ENCODE measurements at places on chromosomes 3 and 15. TPM values are rescaled to one million over a fixed set of nuclear protein-coding genes. Genes with fewer than 3 reads are reported as not detected.

CELF6 gene
- total RNA-seq: 1.2 TPM

GALNT15 gene
- 133 TPM for total RNA-seq

GLDN gene
- 4.8 TPM for total RNA-seq

GRCh38 chr15:54681584-54681983 lies 515.2 kb downstream of the RSL24D1 start:
- DNase-seq: no peak

GRCh38 chr3:169062501-169062900 lies 601.0 kb downstream of the MECOM start:
- no peak for DNase-seq

DNA sequence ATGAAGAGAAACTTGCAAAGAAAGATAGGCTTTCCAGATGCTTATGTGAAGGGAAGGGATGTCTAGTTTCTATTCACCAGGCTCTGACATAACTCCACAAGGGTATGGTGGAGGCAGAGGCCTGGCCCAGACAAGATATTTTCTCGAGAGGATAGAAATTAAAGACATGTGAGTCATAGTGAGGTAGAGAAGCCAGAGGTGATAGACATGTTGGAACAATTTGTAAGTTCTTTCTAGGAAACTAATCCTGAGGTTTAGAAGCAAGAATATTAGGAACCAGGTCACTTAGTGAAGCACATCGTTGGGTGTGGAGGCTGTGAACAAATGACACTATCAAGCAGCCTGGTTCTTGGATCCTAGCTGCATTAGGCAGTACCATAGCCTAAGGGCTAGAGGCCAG lies 176.9 kb downstream of the BBX start:
- no peak for DNase-seq

- DNase-seq: no peak
Observed at GRCh38 chr3:151971814-151972579, 98.6 kb downstream of the SUCNR1 start.

GRCh38 chr3:106376016-106376570 lies 507.3 kb upstream of the CBLB start:
- DNase-seq: no peak
